ENCODE measurements at places on chromosomes 12 and 14. TPM values are rescaled to one million over a fixed set of nuclear protein-coding genes. Genes with fewer than 3 reads are reported as not detected.

- no peak overlapping the region for H3K27ac ChIP-seq
- no peaks in the 10 kb centered on the region for H3K4me1 ChIP-seq
- H3K4me3 ChIP-seq, result no peak overlapping the region
- DNase-seq, result no peak
- H3K36me3 ChIP-seq, result no peaks in the 10 kb centered on the region
Measured at GRCh38 chr12:119378903-119379302, 44.4 kb downstream of the CCDC60 start.

DNA sequence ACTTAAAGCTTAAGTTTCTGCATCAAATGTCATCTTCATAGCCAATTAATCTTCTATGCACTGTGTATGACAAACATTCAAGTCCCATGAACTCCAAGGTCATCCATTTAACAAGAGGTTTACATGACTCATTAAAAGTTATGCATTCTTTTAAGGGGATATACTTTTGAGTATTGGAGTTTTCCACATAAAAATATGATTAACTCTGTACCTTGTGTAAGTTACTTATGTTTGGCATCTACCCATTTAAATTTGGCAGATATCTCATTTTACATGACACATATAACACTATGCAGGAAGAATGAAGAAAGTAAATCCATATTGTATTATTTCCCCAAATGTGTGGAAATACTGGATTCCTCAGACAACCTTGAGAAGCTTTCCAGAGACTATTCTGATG is 240.2 kb downstream of the PAX9 start:
- H3K27me3 ChIP-seq, result no peaks in the 10 kb centered on the region
- no peak overlapping the region for H3K27ac ChIP-seq
- no peak overlapping the region for H3K4me3 ChIP-seq
- no peaks in the 10 kb centered on the region for H3K4me1 ChIP-seq

- H3K36me3 ChIP-seq, result no peaks in the 10 kb centered on the region
- no peak for DNase-seq
- H3K4me3 ChIP-seq, result no peak overlapping the region
- no peaks in the 10 kb centered on the region for H3K4me1 ChIP-seq
- no peaks in the 10 kb centered on the region for H3K27me3 ChIP-seq
Measured at GRCh38 chr12:93626160-93626559, 51.0 kb upstream of the CRADD start.

FERMT2 gene
- 17.8 TPM for polyA plus RNA-seq

PRPH gene
- 0.67 TPM for polyA plus RNA-seq

Measured in spleen (tissue), 13 donors.